ENCODE measurements at places on chromosomes 12 and 14.

GRCh38 chr12:112347581-112347982 is 34.6 kb downstream of the HECTD4 start:
- DNase-seq = peak; percentile 2

DNA sequence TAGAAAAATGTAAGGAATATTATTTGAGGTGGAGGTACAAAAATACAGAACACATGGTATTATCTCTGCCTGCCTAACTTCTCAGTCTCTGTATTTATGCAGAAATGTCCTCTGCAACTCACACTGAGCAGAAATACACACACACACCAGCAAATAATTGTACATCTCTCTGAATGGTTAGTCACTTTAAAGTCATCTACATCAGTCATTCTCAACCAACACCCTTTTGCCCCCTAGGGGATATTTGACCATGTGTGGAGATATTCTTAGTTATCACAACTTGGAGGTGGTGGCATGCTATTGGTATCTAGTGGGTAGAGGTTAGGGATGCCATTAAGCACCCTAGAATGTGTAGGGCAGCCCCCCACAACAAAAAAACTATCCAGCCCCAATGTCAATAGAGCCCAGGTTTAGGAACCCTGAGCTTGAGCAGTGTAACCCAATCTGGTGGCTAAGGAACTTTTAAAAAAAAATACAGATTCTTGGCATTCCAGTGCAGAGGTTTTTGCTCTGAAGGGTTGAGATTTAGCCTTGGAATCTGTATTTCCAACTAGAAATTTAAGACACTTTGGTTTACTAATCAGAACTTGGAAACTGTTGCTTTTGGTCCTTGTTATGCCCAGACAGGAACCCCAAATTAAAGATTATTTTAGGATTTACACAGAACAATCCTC is 183.8 kb downstream of the TBX5 start:
- DNase-seq = no peak

GRCh38 chr12:32273712-32274111 is 125.6 kb upstream of the FGD4 start:
- no peak for DNase-seq

DNA sequence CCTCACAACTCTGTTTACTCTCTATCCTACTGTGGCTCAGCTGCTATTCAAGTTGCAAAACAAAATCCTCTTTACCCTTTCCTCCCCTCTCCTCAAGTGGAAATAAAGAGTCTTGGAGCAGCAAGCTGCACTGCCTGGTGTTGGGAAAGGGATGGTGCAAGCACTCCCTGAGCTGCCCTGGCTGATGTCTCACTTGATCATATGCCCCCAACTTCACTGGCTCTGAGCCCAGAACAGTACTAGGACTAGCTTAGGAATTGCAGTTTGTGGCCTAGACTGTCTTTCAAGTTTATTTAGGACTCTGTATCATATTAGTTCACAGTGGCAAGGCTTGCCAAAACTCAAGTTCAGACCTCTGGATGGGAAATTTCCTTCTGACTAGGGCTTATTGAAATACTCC is 1683.8 kb upstream of the SEL1L start:
- DNase-seq = no peak

GRCh38 chr12:46390304-46390703 is 17.7 kb upstream of the SLC38A2 start:
- no peak for DNase-seq

GRCh38 chr14:93970965-93971634 is 5.3 kb downstream of the ASB2 start:
- no peak for DNase-seq

- DNase-seq = no peak
These were observed 172.8 kb upstream of the LMNTD1 start for GRCh38 chr12:25725931-25726330.

DNA sequence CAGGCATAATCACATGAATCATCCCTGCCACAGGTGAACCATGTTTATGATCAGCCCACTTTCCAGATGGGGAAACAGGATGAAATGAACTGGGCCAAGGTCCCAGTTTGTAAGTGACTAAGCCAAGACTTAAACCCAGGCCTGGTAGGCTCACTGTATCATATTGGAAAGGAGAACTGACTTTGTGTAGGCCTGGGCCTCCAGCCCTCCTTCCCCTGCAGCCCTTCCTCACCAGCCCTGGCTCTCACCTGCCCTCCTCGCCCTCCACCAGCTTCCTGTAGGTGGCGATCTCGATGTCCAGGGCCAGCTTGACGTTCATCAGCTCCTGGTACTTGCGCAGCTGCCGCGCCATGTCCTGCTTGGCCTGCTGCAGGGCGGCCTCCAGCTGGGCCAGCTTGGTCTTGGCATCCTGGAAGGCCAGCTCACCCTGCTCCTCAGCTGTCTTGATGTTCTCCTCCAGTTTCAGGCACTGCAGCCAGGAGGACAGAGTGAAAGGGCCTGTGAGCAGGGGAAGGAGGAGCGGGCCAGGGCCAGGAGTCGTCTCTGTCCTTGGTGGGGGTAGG is 19.8 kb downstream of the KRT80 start:
- DNase-seq = no peak

GRCh38 chr12:66963901-66964300 is 285.0 kb upstream of the GRIP1 start:
- no peak for DNase-seq

GRCh38 chr12:12488823-12489550 is 73.7 kb downstream of the DUSP16 start:
- no peak for DNase-seq

DNA sequence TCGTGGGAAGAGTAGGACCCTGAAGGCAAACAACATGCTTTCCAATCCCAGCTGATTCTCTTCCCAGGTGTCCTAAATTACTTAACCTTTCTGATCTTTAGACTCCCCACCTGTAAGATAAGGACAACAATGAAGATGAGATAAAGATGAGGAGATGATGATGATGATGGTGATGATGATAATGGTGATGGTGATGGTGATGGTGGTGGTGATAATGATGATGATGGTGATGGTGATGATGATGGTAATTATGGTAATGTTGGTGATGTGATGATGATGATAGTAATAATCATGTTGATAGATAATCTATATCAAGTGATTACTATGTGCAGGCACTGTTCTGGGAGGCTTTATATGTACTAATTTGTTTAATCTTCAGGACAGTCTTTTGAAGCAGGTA is 48.3 kb downstream of the NR1H4 start:
- DNase-seq = no peak

- no peak for DNase-seq
These were observed 12.1 kb upstream of the IFI27 start for GRCh38 chr14:94098326-94098992.

- no peak for DNase-seq
These were observed 9.2 kb upstream of the PLEKHD1 start for GRCh38 chr14:69475194-69475818.

GRCh38 chr12:52884526-52885293 is 20.2 kb downstream of the KRT8 start:
- no peak for DNase-seq

- no peak for DNase-seq
These were observed 53.5 kb downstream of the SUDS3 start for GRCh38 chr12:118429688-118430383.

DNA sequence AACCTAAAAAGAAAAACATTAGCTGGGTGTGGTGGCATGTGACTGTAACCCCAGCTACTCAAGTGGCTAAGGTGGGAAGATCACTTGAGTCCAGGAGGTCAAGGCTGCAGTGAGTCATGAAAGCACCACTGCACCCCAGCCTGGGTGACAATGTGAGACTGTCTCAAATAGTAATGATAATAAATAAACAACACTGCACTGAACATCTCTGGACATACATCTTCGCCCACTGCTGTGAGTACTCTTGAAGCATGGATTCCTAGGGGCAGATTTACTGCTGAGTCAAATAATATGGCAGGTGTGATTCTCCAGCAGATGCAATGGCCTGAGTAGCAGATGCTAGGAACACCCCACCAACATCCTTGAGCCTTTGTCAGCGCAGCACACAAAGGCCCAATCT is 23.6 kb downstream of the ABCB9 start:
- DNase-seq = no peak

GRCh38 chr12:3116106-3116844 is 39.1 kb downstream of the TSPAN9 start:
- DNase-seq = no peak

- no peak for DNase-seq
These were observed 10.2 kb downstream of the PLEKHA5 start for GRCh38 chr12:19139615-19140194.

- no peak for DNase-seq
These were observed 60.0 kb downstream of the TMTC2 start for GRCh38 chr12:82746668-82747067.

- no peak for DNase-seq
These were observed 23.6 kb upstream of the AMN1 start for GRCh38 chr12:31752450-31752849.

GRCh38 chr12:2583091-2583497 is 211.7 kb upstream of the FKBP4 start:
- peak; percentile 65 for DNase-seq

DNA sequence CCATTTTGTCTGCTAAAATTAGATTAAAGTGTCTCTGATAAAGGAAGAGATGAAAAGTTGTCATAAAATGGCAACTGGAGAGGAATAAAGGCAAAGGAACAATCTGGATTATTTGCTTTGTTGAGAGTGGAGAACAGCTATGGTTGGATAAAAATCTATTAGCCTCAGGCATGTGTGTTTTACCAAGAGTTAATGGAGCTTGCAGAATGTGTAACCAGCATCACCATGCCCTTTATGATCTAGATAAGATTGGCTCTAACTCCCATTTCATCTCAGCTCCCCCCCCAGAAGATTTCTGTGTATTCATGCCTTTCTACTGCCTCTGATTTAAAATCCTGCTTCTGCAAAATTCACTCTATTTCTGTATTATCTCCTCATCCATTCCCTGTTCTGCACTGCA is 93.8 kb downstream of the GALC start:
- DNase-seq = no peak

DNA sequence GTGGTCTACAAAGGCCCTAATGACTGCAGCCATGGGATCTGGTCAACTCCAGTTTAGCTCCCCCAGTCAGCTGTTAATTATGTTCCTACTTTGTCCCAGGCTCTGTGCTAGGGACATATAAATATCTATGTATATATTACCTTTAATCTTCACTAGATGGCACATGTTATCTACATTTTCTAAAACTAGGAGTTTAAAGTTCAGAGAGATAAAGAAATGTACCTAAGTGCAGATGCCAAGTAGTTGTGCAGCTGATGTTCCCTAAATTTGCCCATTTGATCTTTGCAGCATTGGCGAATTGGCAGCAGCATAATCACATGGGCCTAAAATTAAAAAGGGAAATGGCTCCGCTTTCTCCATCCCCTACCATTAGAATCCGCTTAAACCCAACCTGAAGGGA is 541.1 kb downstream of the MED13L start:
- DNase-seq = no peak

- DNase-seq = no peak
These were observed 82.9 kb downstream of the NEDD1 start for GRCh38 chr12:96989916-96990315.

GRCh38 chr14:55661029-55661428 is 81.0 kb downstream of the KTN1 start:
- no peak for DNase-seq

DNA sequence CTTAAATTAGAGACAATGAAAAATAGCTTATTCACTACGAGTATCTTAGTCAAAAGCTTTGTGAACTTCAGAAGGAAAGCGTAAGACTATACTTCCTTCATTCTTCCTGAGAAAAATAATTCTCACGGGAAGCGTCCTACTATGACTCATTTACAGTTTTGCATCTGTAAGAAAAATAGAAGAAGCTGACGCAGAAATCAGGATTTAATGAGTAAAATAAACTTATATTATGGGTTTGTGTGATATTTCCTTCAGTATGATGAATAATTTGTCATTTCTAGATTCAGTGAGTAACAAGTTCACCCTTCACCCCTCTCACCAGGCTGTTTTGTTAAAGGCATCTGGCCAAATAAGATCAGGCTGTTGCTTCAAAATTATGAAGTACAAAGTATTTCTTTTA is 17.8 kb upstream of the PDE3A start:
- no peak for DNase-seq

- no peak for DNase-seq
These were observed 126.7 kb upstream of the LGR5 start for GRCh38 chr12:71312768-71313403.

GRCh38 chr12:78316136-78316535 is 485.4 kb downstream of the NAV3 start:
- no peak for DNase-seq

GRCh38 chr12:67681105-67681778 is 32.7 kb downstream of the DYRK2 start:
- no peak for DNase-seq

DNA sequence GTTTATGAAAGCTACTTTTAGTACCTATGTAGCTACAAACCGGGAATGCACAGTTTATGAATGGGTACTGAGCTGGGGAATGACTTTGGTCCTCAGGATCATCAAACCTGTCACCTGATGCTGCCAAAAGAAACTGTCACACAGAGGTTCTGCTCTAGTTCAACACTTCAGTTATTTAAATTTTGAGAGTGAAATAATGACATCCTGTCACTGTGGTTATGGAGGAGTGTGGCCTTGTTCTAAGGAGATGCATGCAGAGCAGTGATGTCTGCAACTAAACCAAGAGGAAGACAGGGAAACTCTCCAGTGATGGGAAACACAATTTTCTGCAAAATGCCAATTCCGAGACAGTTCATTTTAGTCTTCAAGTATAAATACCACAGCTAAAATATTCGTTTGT is 4.8 kb upstream of the AEBP2 start:
- DNase-seq = no peak

DNA sequence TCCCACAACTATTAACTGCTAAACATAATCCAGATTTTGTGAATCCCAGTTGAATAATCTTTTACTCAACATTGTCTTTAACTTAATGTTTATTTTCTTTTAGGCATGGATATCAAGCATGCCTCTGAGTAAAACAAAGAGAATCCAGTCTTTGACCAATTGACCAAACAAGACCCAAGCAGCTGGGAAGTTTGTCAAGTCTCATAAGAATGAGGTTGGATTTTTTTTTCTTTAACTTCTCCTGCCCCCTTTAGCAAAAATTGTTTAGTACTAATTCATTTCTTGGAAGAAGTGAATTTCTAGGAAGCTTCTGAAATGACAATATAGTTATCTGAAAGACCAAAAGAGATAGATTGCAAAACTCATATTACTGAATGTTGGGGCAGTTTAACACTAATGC is 89.9 kb downstream of the OTOGL start:
- DNase-seq = no peak

DNA sequence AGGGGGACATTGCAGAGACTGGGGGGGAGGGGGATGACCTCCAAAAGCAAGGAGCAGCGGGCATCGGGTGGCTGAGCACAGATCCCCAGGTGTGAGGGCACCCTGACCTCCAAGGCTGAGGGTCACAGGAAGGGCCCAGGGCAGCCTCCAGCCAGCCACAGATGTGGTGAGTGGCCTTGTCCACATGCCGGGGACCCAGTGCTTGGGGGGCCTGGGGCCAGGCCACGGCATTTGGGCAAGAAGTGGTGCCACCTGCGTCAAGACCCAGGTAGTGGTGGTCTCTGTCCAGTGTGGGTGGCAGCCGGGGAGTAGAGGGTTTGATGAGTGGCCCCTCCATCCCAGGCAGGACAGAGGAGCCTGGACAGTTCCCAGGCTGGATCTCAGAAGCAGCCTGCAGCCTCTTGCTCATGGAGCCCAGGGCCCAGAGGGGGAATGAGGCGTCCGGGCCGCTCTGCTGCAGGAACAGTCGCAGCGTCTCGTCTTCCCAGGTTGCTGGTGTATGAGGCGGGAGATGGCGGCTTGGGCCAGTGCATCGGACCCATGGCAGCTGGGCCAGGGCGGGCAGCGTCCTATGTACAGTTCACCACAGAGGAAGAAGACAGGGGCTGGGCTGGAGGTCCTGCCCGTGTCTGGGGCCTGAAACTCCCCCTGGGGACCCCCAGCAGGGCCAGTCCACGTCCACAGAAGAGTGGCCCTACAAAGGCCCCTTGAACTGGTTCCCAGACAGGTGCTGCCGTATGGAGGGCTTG is 33.5 kb downstream of the CCNK start:
- no peak for DNase-seq

Measured in GM18507 (cell line).